Thoracic aorta (tissue), 2 donors: ENCODE measurements at places on chromosomes 7 and 10. TPM values are rescaled to one million over a fixed set of nuclear protein-coding genes. Genes with fewer than 3 reads are reported as not detected.

Gene PON1
- total RNA-seq: not detected

Gene GBX1
- not detected for total RNA-seq

- DNase-seq: no peak
Observed at GRCh38 chr10:70285476-70285831, 1.6 kb upstream of the NPFFR1 start.

- DNase-seq: no peak
Observed at GRCh38 chr7:16178092-16178491, 243.2 kb downstream of the CRPPA start.

DNA sequence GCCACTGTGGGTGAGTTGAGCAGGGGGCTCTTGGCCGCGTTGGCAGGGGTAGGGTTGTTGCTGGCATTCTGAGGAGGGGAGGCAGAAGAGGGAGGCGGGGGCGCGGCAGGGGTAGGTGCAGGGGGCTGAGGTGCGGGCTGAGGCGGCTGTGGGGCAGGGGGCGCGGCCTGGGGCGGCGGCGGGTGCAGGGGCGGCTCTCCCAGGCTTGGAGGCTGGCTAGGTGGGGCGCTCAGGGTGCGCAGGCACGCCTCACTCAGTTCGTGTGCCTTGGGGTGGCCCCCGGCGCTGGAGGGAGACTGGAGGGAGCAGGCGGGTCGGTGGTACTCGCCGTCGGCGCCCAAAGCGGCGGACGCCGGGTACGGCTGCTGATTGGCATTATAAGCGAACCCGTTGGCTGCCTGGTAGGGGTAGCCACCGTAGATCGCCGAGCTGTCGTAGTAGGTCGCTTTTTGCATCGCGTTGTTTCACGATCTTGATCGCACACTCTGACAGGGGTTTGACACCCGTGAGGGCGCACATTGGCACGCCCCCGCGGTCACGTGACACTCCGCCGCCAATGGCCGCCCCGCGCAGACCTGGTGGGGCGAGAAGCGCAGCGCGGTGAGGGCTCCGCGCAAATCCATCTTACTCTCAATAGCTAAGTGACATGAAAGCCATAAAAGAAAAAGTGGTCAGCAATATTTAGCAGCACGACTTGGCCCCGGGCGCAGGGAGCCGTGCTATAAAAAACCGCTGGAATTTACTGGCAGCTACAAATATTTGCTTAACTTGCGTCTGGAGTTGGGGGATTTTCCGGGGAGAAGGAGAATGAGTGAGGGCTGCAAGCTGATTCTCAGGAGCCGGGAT lies 7.9 kb upstream of the HOXA2 start:
- no peak for DNase-seq

DNA sequence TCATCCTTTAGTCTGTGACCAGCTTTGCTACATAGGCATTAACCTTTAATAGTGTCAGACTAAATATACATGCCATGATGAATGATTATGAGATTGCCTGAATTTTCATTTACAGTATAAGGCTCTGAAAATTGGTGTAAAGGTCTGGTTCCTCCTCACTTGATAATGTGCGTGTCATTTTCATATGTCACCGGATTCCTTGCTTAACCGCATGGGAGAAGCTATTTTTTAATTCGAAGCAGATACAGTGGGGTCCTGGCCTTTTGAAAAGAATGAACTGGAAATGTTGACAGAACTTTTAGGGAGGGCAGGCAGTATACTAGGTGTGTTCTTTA lies 192.4 kb upstream of the SH2B2 start:
- DNase-seq: no peak

DNA sequence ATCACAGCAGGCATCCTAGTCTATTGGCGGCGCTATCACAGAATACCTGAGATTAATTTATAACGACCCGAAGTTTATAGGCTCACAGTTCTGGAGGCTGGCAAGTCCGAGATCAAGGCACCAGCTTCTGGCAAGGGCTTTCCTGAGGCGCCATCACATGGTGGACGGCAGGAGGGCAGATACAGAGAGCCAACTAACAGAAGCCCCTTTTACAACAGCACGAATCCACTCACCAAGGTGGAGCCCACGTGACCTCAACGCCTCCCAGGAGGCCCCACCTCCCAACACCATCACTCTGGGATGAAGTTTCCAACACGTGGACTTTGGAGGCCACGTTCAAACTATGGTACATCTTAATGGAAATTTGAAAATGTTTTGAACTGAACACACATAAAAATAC lies 255.3 kb downstream of the ELFN1 start:
- DNase-seq: no peak

- no peak for DNase-seq
Observed at GRCh38 chr10:80154626-80154977, 22.1 kb downstream of the PLAC9 start.

DNA sequence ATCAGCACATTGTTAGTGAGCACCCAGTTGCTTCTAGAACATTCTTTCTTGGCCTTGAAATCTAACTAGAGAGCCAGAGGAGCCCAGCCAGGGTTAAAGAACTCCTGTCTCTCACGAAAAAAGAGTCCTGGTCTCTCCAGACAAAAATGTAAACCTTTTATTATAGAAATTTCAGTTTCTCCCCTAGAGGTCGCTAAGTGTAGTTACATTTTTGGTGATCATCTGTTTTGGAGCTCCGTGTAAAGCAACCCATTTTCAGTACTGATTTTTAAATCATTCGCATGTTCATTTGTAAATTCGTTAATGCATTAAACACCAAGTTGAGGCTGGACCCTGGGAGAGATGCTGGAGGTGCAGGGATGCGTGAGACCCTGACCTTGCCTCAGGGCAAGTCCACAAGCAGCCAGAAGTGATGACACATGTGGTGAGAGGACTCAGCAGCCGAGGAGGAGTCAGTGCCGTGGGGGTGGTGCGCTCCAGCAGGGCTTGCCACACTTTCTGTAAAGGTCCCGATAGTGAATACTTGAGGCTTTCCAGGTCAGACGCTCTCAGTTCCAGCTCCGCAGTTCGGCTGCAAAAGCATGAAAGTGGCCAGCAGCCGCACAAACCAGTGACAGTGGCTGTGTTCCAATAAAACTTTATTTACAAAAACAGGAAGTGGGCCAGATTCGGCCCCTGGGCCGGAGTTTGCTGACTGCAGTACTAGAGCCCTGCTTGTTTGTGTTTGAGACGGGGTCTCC lies 578.6 kb upstream of the FOXK1 start:
- DNase-seq: no peak

DNA sequence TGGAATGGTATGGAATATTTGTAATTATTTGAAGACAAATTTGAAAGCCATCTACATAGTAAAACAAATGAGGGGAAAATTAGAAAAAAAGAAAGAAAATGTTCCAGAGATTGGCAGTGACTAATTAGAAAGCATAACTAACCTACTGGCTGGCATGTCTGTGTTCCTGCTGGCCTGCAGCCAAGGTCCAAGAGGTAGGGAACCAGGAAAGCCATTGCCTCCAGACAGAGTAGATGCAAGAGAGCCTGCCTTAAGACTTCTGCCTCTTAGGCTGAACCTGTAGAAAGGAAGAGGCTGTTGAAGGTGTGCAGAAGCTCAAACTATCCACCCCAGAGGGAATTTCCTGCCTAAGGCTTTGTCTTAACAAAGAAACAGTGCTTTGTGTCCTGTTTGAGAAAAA lies 982.0 kb downstream of the SORCS1 start:
- no peak for DNase-seq

- DNase-seq: no peak
Observed at GRCh38 chr10:130545122-130545521, 408.9 kb downstream of the GLRX3 start.

DNA sequence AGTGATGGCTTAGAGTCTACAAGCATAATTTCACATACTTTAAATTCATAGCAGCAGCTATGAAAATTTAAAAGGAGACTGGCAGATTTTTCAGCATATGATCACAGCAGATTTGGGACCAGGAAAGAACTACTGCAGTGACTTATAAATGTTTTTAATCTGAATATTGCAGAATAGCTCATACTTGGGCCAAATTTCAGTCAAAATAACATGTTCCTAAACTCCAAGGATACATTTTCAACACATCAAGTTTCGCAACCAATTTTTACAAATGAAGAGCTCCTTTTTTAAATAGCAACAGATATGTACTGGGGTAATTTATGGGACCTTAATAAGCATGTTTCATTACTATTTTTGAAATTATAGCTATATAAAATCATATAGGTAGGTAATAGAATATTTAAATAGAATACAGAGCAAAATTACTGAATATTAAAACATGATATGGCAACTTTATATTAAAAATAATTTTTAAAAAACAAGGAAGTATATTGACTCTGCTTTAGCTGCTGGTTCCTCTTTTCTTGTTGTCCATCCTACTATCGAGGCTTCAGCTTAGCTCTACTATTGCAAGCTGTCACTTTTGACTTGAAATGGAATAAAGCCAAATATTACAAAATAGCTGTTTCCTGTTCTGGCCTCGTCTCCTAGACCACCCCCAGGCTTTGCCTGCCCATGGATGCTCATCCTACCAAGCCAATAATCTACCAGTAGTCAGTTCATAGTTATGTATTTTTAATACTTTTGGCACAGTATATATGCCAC lies 123.1 kb downstream of the NRBF2 start:
- DNase-seq: no peak

DNA sequence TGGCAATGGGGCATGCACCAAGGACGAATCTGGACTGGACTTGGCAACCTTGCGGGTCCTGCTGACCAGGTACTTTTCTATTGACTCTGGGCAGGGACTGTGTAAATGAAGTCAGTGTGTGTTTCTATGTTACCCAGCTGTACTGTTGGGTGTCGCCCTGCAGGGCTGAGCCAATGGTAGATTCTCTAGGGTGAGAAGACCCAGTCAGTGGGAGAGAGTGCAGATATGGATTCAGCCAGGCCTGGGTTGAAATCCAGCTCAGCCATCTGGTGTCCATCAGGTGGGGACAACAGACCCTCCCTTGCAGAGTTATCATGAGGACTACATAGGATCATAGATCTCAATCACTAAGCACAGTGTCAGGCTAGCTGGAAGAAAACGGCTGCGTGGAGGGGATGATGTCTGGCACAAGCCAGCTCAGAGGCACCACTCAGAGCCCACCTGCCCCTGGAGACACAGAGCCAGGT lies 4.9 kb upstream of the PPIF start:
- DNase-seq: no peak

- no peak for DNase-seq
Observed at GRCh38 chr10:94016727-94017714, 23.3 kb downstream of the PLCE1 start.

DNA sequence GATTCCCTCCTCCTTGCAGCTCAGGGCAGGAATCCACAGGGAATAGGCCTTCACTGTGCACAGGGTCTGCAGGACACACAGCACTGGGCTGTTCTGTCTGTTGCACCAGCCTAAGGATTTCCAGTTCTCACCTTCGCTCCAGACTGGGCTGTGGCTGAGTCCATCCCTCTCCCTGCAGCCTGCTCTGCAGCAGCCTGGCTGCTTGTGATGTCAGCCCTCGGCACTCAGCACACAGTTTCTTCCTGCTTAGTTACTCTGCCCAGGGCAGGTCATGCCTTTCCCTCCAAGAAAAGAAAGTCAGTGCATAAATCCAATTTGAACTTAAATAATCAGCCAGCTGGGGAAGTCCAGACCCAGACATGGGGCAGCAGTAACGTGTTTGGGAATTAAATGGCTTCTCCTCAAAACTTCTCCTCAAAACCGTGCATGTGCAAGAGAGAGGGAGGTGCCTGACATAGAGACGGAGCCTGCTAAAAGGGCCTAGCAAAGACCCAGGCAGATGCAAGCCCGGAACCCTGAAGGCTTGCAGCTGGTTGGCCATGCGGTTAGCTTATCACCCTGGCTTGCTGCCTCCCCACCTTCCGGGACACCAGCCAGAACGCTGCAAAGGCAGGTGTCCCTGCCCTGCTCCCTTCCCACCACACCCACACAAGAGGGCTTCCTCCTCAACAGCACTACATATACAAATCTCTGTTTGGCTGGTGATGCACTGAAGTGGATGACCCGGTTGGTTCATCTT lies 10.9 kb upstream of the GDF2 start:
- no peak for DNase-seq
